Activated CD4-positive, CD25-positive, alpha-beta regulatory T cell treated with anti-CD3 and anti-CD28 coated beads, Interleukin-2, amount 50 U/mL, for 72 hours (primary cell): ENCODE measurements at places on chromosomes 1 and 21.

DNA sequence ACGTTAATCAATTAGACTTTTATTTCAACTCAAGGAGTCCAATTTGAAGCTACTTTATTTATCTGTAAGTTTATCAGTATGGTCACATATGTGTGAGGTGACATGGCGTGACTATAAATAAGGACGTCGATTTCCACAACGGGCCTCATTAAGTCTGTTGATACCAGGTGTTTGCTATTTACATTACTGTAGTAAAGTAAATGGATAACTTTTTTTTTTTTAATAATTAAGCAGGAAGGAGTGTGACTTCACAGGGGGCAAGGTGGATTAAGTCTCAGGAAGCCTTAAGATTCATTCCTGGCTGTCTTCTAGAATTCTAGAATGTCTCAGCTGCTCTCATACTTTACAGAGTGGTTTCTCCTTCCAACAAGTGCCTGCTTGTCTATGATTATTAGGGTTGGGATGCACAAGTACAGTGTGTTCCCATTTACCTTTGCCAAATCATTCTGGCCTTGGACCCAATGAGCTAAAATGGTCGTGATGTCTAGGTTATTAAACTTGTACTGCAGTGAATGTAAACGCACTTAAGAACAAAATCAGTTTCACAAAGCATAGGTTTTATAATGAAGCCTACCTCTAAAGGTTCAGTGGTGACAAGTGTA lies 15.5 kb downstream of the MAP3K7CL start:
- no peak for DNase-seq

- DNase-seq, result no peak
These were observed 24.2 kb downstream of the ZBTB18 start for GRCh38 chr1:244075247-244075722.

- no peak for DNase-seq
These were observed 10.0 kb downstream of the PDPN start for GRCh38 chr1:13593511-13594131.

- no peak for DNase-seq
These were observed 26.7 kb downstream of the C1orf146 start for GRCh38 chr1:92244376-92244775.

DNA sequence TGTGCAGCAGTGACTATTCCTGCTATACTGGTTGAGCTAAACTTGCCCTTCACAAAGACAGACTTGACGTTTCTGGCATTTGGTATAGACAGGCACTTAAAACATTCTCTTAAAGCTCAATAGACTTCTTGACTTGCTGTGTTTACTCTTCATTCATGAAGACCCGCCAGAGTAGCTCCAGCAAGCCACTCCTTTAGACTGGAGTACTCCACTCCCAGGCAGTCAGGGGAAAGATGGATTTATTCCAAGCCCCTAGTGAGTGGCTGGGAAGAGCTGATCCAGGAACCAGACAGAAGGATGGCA lies 70.7 kb downstream of the EVA1C start:
- no peak for DNase-seq

GRCh38 chr1:234593771-234594504 lies 16.0 kb downstream of the IRF2BP2 start:
- no peak for DNase-seq

- no peak for DNase-seq
These were observed 1.8 kb upstream of the EXTL1 start for GRCh38 chr1:26019641-26020315.

DNA sequence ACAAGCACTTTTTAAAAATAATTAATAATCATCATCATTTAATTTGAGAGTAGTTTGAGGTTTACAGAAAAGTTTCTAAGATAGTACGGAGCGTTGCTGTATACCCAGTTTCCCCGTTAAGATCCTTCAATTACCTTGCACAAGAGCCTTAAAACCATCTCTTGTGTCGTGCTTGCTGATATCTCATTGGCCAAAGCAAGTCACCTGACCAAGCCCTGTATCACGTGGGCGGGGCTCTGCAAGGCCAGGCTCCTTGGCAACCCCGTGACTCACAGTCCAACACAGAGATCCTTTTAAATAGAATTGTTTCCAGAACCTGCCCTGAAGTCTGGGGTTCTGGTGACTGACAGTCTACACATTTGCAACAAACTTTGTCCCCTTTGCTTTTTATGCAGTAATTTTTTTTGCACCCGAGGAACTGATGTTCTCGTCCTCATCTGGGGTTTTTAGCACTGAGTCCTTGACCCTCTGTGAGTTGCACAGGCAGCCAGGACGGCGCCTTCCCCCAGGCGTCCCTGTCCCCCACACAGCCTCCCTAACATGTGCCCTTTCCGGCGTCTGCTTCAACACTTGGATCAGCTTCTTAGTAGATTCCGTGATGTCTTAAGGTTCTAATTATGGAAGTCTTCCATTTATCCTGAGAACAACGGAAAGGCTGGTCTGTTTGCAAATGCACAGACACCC lies 183.3 kb upstream of the TMEM51 start:
- DNase-seq, result no peak

DNA sequence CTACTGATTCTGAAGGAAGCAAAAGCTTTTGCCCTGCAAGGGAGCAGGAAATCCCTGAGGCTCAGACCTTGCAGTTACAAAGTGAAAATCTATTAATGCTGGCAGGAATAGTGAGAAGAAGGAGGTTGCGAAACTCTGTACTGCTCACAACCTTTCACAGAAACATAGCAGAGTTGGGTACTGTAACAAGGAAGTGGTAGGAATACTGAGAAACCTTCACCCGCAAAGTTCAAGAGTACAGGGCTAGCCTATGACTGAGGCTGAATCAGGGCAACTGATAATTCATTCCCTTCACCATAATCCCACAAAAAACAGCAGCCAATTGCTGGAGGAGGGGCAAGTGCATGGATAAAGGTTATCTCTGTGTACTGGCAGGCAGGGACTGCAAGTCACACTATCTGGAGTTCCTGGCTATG lies 23.9 kb upstream of the KCTD3 start:
- no peak for DNase-seq

DNA sequence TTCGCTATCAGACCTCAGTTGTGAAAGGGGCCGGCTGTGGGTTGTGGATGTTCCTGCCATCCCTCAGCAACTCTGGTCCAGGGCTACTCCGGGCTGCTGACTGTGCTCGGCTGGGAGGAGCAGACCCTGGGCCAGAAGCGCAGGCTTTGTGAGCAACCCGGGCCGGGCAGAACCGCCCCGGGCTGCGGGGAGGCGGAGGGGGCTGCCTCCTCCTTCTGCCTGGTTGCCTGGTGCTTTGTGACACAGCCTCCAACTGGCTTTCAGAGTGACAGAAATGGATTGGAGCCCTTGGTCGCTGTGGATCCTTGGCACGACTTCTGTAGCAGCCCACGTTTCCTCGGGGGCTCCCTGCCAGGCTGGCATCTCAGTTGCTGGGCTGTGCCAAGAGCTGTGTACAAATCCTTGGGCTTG lies 10.0 kb downstream of the DRAXIN start:
- no peak for DNase-seq

DNA sequence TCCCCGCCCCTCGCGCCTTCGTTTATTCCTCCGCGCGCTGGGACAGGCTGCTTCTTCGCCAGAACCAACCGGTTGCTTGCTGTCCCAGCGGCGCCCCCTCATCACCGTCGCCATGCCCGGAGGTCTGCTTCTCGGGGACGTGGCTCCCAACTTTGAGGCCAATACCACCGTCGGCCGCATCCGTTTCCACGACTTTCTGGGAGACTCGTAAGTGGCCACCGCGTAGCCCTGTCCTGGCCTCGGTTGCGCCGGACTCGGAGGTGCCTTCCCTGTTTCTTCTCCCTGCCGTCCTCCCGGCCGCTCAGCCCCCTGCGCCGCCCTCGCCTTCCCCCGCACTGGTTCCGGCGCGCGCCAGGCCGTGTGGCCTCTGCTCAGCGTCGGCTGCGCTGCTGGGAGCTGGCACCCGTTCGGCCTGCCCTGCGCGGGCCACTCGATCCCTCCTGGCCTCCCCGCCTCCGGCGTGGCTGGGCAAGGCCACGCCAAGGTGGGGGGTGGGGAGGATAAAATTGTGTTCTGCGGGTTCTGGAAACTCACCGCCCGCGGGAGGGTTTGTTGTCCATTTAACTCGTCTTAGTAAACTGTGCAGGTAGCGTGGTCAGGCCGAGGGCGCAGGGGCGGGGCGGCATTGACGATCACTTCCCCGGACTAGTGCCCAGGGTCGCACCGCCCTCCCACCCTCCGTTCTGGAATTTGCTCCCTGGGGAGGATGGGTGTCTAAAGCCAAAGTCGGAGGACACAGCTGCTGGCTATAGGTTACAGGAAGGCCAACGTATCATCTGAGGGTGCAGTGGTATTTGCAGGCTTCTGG lies at the start of gene PRDX6:
Gene PRDX6 (plus strand): TSS at position 50 of the 808 bp plus-strand sequence. CDS start 63 bp downstream, at position 113.
- no peak for DNase-seq

DNA sequence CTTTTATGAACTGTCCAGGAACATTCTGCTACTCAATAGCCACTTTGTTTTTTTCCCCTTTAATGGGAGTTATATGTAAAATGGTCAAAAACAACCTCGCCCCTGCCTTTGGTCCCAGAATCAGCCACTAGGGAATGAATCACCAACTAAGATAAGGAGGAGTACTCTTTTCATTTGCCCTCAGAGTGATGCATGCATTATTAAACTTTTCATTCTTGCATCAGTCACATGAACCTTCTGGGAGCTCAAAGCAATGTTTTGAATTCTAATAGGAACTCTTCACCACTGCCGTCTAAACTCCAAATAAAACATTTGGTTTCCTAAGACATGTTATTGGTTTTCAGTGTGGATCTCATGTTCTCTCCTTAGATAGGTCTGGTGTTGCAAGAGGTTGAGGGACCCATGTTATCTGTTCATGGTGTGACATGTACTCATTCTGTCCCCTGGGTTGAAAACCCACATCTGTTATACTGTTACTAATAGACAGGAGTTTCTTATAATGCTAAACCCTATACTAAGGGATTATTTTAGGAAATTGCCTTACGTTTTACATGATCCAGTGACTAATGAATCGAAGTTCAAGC lies 17.8 kb upstream of the HSD17B7 start:
- DNase-seq, result no peak

DNA sequence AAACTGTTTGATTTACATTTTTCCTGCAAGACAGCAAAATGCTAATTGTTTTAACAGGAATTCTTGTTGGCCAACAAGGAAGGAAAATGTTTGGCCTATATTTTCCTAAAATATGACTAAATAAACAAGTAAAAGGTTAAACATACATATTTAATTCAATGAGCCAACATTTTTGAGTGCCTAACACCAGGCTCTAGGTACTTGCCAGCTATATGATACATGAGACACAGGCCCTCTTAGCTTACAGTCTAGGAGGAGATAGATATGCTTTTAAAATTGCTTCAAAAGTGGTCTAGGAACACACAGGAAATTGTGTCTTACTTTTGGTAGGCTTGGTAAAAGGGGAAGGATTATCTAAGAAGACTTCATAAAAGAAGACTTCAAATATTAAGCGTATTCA lies 50.9 kb downstream of the PIGK start:
- DNase-seq, result no peak

- DNase-seq, result no peak
These were observed 61.5 kb upstream of the JAK1 start for GRCh38 chr1:65027666-65028358.

DNA sequence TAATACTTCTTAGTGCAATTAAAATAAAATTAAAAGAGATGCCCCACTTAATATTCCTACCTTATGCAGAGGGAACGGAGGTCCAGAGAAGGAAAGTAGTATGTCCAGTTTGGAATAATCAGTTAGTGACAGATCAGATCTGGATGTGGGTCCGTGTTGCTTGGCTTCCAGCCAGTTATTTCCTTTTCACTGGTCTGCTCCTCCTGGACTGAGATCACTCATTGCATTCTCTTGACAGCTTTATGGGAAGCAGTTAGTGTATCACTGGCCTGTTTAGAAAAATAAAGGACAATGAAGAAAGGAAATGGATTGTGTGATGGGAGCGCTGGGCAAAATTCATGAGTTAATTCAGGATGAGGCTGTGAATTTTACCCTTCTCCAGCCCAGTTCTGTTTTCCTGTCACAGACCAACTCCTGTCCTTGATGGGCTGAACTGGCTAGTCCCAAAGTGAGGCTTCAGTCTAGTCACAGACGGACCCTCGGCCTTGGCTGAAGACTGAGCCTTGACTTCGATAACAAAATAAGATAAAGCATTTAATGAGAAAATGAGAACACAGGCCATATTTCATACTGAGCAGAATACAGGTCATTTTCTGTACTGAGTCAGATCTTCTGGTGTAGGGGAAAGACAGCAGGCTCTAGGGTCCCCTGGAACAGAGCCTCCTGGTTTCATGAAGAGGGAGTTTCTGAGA lies 85.2 kb upstream of the TRABD2B start:
- no peak for DNase-seq

- no peak for DNase-seq
These were observed 89.7 kb downstream of the SLC45A1 start for GRCh38 chr1:8407652-8408051.

DNA sequence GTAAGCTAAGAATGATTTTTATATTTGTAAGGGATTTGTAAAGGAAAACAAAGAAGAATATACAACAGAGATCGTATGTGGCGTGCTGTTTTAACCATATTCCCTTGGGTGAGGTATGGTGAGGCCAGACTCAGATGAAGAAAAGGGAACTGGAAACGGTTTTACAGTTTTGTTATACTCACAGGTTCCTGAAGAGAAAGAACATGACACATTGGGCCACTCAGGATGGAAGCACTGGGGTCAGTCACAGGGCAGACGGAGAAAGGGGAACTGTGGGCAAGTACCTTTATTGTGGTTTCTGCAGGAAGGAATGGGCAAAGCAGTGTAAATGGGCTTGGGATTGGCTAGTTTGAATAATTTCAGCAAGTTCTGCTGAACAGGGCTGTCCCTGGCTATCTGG lies 177.4 kb downstream of the LBR start:
- no peak for DNase-seq

DNA sequence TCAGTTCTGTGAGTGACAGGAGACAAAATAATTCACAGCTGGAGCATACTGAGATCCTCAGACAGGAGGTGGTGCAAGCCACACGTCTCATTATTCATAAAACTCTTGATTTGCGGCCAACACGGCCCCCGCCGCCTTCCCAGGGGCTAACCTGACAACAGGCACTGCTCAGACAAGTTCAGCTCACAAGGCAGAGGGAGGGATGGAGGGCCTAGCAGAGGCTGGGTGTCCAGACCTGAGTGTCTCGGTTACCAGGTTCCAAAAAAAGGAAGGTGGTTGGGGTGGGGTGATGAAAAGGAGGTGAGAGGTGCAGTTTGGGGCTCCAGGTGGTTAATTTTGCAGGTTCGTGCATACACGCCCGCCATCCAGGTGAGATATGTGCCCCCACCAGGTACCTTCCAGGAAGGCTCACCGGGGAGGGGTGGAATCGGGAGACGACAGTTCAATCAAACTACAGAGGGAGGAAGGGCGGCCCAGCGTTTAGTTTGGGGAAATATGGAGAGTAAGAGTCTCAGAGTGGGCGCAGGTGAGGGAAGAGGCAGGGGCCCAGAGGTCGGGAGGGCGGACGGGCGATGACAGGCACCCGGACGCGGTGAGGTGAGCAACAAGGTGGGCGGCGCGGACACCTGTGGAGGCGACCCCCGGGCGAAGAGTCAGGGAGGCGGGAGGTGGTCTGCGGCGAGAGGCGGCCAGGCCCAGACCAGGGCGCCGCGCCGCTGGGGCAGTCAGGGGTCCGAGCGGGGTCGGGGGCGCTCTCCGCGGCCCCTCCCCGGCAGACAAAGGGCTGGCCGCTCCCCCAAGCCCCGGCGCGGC lies 629 bp downstream of the CTNNBIP1 start:
- peak; percentile 52 for DNase-seq
